ENCODE measurements at places on chromosomes 3 and 15.

- no peak for DNase-seq
Measured at GRCh38 chr3:30340500-30340899, 265.9 kb upstream of the TGFBR2 start.

DNA sequence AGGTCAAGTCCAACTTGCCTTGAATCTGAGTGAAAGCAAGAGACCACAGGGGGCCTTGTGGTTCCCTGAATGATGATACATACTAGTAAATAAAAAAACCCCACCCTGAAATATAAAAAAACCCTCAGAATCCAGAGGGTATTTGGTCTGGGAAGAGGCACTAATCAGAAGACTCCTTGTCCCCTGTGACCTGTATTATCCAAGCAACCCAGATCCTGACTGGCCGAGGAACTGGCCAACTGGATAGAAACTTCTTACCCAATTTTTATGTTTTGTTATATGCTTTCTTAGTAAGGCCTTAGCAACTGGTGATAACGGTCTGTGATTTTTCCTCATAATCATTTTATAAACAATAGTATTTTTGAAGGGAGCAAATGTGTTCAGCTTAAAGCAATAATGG lies 17.5 kb downstream of the ABI3BP start:
- DNase-seq = no peak

GRCh38 chr3:58938057-58938456 lies 111.8 kb downstream of the CFAP20DC start:
- no peak for DNase-seq

DNA sequence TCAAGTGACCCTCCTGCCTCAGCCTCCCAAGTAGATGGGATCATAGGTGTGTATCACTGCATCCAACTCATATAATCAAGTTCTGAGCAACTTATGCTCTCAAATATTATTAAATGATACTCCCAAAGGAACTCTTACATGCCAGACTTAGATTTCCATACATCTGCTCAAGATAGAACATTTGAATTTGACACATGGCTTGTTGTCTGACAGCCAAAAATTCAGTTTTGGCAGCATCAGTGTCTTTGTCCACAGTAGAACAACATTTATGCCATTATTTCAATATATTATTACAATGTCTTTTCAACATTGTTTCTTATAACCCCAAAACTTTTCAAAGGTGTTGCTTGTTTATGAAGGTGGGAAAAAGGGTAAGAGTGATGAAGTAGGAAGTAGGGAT lies 116.2 kb downstream of the SUCNR1 start:
- no peak for DNase-seq

- DNase-seq = no peak
Measured at GRCh38 chr3:4426261-4426781, 40.7 kb downstream of the SUMF1 start.

DNA sequence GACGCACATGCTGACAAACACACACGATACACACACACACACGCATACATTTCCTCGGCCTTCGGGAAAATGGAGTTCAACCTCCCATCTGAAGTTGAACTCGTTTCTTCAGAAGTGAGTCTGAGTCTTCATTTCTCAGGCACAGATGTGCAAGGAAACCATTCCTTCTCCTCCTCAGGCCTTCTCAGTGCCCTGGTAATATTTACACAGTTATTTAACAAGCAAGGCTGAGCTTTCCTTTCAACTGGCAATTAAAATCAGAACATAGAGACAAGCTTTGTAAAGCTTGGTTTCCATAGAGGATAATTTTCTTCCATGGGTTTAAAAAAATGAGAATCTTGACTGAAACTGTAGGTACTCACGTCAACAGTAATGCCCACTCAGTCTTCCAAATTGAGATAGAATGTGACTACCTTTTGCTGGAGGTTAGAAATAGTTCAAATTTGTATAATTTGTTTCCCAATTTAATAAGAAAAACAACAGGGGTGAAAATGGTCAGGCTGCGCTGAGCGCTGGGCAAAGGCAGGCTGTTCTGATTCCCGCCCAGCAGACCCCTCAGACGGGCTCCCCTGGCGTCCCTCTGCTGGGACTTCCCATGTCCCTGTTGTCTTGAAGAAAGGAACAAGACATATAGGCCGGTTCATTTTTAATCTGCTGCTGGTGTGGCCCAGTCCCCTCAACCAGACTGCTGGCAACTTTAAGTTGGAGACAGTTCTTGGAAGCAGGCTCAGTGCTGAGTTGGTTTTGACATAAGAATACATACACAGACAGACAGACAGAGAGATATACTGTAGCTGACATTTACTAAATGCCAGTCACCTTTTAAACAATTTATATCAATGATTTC lies 174.3 kb downstream of the XXYLT1 start:
- DNase-seq = no peak

- no peak for DNase-seq
Measured at GRCh38 chr15:89396723-89397652, 62.4 kb upstream of the POLG start.

- DNase-seq = peak; percentile 38
Measured at GRCh38 chr3:141913150-141913811, 36.8 kb downstream of the ATP1B3 start.

GRCh38 chr15:42153874-42154211 lies 2.6 kb downstream of the PLA2G4F start:
- DNase-seq = no peak

DNA sequence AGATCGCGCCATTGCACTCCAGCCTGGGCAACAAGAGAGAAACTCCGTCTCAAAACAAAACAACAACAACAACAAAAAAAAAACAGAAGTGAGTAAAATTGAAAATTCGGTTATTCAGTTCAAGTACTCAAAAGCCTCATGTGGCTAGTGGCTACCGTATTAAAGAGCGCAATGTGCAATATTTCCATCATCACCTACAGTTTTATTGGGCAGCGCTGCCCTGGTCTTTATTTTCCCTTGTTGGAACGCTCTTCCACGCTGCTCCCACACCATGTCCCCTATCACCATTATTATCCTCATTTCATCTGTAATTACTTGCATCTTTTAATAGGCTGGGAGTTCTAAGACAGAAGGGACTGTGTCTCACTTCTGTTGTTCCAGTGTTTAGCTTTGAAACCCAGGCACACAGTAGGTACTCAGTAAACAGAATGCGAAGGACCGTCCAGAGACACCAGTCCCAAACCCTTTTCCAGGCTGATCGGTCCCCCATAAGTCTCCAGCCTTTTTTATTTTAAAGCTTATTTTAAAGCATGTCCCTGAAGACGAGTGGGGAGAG lies 423 bp upstream of the HACD3 start:
- no peak for DNase-seq

DNA sequence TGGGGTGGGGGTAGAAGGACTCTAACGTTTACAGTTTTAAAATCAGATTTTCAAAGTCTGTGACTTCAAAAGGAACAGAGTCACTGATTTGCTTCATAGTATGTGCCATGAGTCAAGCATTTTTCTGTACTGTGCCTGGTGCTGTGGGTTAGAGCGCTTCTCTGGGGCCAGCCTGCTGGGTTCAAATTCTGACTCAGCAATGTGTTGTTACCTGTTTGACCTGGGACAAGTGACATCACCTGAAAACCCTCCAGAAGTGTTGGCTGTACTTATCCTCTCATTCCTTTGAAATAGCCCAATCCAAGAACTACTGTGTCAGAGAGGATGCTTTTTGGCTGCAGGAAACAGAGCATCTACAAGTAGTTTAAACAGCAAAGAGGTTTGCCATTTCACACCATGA lies 101.7 kb downstream of the LSM3 start:
- DNase-seq = no peak

- no peak for DNase-seq
Measured at GRCh38 chr15:71752604-71753289, 57.6 kb upstream of the NR2E3 start.

DNA sequence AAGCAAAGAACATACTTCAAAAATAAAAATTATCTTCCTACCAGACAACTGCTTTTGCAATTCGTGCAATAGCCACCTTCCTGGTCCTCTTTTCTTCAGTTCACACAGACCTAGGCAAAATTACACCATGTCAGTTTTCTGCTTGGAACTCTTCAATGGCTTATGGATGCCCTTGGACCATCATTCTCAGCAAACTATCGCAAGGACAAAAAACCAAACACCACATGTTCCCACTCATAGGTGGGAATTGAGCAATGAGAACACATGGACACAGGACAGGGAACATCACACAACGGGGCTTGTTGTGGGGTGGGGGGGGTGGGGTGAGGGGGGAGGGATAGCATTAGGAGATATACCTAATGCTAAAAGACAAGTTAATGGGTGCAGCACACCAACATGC lies 29.2 kb upstream of the PLSCR5 start:
- no peak for DNase-seq

GRCh38 chr3:95886616-95887015 lies 927.8 kb upstream of the EPHA6 start:
- DNase-seq = no peak

- DNase-seq = no peak
Measured at GRCh38 chr15:78614021-78614420, 6.8 kb downstream of the CHRNA3 start.

DNA sequence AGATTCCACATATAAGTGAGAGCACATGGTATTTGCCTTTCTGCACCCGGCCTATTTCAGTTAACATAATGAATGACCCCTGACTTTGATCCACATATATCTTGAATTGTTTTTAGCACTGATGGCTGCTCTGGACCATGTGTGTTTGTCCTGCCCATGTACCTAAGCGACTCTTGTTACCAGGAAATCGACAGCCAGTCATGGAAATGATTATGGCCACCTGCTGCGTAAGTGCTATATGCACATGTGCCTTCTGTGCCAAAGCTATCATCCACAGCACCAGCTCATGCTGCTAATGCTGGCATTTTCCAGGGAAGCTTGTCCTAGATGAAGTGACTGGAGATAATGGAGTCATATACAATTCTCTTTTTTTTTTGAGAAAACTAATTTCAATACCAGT lies 103.7 kb downstream of the PEX5L start:
- DNase-seq = no peak

DNA sequence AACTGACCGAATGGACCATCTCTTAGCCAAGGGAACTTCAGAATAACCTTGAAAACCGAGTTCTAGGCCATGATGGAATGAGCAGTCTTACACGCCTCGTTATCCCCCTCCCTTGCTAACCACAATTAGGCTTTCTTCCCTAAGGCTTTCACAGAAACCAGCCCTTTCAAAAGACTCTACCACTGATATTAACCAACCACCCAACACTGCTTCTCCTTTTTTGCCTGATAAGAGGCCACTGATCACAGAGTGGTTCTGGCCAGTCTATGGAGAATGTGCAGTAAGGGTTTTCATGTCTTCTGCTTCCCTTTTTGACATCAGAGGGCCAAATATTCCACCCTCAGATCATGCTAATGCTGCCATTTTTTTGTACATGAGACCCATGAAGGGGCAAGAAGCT lies 59.3 kb downstream of the MCF2L2 start:
- DNase-seq = peak; percentile 10

- no peak for DNase-seq
Measured at GRCh38 chr3:158105119-158105709, 1.0 kb downstream of the SHOX2 start.

GRCh38 chr15:58611731-58612676 lies 137.5 kb downstream of the ADAM10 start:
- DNase-seq = no peak

DNA sequence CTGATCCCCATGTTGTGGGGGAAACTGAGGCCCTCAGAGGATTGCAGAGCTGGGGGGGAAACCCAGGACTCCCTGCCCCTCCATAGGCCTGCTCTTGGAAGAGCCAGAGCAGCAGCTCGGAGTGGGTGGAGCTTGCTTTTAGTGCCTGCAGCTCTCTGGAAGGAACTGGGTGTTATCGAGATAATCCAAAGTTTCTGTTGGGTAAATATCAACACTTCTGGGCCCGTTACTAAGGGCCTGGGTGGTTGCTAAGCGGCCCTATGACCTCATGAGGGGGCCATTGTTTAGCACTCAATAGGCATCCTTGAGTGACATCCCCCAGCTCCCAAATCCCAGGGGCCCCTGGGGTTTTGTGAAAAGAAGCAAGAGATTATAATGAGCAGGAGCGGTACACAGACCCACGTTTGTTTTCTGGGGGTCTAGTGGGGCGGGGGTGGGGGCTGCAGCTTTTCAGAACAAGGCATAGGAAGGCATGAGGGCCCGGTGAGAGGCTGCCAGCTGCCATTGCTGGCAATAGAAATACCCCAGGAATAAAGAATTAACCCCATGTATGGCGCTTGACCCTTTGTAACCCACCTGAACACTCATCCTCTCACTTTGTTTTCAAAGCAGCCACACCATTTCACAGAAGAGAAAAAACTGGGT lies 48.3 kb upstream of the ATP2B2 start:
- no peak for DNase-seq

GRCh38 chr15:29765898-29766527 lies 56.3 kb downstream of the TJP1 start:
- DNase-seq = no peak

- no peak for DNase-seq
Measured at GRCh38 chr3:118116991-118117390, 917.7 kb downstream of the IGSF11 start.

GRCh38 chr15:60982249-60982910 lies 246.7 kb downstream of the RORA start:
- no peak for DNase-seq

DNA sequence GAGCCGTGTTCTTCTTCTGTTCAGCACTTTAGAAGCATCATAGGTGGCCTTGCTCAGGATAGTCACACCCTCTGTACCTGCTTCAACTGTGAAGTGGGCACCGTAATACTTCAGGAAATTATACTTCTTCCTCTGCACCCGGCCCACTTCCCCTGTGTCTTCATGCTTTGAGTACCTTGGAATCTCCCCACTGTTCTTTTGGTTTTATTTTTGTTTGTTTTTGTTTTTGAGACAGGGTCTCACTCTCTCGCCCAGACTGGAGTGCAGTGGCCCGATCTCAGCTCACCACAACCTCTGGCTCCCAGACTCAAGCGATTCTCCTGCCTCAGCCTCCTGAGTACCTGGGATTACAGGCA lies 1.7 kb downstream of the P2RY14 start:
- DNase-seq = peak; percentile 71

GRCh38 chr3:149494759-149495580 lies 20.5 kb downstream of the TM4SF4 start:
- DNase-seq = no peak

DNA sequence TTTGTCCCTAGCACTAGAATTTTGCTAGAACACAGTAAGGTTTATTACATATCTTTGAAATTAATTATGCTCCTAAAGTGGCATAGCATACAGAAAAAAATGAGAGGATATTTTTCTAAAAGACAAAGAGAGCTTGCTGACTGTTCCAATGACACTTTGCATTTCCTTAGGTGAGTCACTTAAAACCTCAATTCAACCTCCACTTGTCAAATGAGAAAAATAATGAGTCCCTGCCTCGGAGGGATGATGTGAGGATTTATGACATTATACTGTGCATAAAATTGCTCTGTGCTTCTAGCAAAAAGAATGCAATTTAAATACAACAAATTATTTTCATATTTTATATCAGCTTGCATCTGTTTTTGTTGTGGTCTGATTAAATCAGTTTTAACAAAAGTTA lies 1417.0 kb upstream of the ALCAM start:
- DNase-seq = no peak

- DNase-seq = no peak
Measured at GRCh38 chr3:190014940-190015339, 105.8 kb downstream of the P3H2 start.

DNA sequence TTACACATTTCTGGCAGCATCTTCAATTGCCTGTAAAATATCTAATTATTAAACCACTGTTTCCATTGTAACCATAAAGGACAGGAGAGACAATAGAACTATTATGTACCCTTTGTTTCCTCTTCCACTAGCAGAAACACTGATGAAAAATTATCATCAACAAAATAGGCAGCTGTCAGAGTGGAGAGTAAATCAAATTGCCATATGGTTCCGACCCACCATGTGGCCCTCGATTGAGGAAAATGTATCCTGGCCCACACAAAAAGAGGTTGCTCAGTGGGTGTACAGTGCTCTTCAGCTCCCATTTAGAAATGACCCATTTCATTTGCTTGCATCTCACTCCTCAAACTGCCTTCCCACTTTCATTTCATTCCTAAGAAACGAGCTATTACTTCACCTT lies 570.6 kb upstream of the UBE2E2 start:
- DNase-seq = no peak
